Left ventricle myocardium inferior (tissue), 1 donor: ENCODE measurements at places on chromosomes 1 and 21. TPM values are rescaled to one million over a fixed set of nuclear protein-coding genes. Genes with fewer than 3 reads are reported as not detected.

DNA sequence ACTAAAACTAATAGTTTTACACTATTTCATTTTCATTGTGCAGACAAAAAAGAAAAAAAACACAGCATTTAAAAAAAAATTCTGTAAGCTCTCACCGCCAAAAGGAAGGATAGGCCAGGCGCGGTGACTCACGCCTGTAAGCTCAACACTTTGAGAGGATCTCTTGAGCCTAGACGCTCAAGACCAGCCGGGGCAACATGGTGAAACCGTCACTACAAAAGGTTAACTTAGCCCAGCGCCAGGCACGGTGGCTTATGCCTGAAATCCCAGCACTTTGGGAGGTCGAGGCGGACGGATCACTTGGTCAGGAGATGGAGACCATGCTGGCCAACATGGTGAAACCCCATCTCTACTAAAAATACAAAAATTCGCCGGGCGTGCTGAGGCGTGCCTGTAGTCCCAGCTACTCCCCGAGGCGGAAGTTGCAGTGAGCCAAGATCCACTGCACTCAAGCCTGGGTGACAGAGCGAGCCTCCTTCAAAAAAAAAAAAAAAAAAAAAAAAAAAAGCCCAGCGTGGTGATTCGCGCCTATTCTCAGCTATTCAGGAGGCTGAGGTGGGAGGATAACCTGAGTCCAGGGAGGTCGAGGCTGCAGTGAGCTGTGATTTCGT lies 14.3 kb upstream of the SPEN start:
- peak; percentile 42 for DNase-seq

- no peak for DNase-seq
Measured at GRCh38 chr1:218456444-218456843, 111.3 kb downstream of the TGFB2 start.

DNA sequence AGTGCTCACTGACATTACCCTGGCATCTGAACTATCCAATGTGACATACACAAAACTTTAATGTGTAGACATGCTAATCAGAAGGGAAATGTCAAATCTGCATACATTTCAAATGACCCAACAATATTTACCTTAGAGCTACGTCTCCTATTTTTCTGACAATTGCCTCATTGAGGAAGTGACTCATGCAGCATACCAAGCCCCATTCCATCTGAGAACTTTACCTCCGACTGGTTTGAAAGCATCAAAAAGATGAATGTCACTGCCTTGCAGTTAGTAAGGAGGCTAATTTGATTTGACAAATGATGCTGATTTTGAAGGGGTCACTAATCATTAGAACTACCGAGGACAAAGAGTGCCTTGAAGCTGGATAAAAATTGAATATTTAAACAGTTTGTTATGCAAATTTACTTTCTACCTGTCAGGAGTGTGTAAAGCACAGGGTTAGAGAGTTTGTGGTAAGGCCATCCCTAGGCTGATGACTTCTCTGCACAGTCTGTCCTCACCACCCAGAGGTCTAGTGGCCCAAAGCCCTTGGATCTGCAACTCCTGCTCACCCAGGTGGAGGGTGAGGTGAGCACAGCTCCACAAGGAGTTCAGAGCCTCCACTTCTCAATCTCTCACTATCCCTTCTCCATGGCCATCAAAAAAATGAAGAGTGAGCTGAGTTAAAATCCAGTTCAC lies 500.3 kb upstream of the C1orf87 start:
- DNase-seq: no peak

DNA sequence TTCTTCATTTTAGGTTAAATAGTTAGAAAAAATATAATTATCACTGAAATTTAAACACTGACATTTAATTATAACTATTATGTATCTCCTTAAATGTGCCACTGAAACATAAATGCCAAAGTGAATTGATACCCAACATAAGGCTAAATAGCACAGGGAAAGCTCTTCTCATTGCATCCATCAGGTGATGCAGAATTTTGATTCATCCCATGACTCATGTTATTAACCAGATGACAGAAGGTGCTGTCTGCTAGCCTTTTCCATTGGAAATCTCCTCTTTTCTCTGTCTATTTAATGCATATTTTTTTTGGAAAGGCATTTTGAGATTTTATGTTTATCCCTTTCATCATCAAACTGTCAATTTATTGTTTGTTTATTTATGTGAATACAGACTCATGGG lies 136.8 kb downstream of the KCNK2 start:
- no peak for DNase-seq

- DNase-seq: no peak
Measured at GRCh38 chr1:95286479-95286878, 52.5 kb downstream of the RWDD3 start.

GRCh38 chr1:97160818-97161217 lies 439.2 kb downstream of the PTBP2 start:
- no peak for DNase-seq

- no peak for DNase-seq
Measured at GRCh38 chr1:156337052-156337887, 822 bp downstream of the CCT3 start.

DNA sequence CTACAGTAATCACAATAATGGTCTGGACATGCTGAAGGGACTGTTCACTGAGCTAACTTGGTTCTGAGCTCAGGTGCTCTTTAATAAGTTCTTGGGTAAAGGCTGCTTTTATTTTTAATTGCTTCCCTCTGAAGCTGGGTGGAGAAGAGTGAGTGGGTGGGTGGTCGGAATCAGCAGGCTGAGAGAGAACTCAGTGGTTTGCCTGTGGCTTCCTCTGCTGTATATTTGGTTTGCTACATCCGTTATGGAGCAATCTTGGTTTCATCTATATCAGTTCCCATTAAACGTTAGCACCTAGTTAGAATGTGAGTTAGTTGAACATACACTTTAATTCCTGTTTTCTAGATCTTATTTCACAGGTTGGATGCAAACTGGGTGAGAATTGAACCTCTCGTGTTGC lies 23.3 kb downstream of the CNIH4 start:
- DNase-seq: no peak

- DNase-seq: no peak
Measured at GRCh38 chr1:209661071-209661470, 8.8 kb upstream of the LAMB3 start.

- no peak for DNase-seq
Measured at GRCh38 chr1:33944846-33945245, 81.0 kb downstream of the HMGB4 start.

- DNase-seq: peak; percentile 84
Measured at GRCh38 chr1:32205401-32206370, at the start of gene IQCC. TSS of gene IQCC (plus strand) at chr1:32205671. CDS start at chr1:32205682, 11 bp downstream.

GRCh38 chr1:91552091-91552490 lies 51.4 kb downstream of the CDC7 start:
- DNase-seq: no peak

- DNase-seq: no peak
Measured at GRCh38 chr1:201025571-201026002, 2.1 kb upstream of the KIF21B start.

DNA sequence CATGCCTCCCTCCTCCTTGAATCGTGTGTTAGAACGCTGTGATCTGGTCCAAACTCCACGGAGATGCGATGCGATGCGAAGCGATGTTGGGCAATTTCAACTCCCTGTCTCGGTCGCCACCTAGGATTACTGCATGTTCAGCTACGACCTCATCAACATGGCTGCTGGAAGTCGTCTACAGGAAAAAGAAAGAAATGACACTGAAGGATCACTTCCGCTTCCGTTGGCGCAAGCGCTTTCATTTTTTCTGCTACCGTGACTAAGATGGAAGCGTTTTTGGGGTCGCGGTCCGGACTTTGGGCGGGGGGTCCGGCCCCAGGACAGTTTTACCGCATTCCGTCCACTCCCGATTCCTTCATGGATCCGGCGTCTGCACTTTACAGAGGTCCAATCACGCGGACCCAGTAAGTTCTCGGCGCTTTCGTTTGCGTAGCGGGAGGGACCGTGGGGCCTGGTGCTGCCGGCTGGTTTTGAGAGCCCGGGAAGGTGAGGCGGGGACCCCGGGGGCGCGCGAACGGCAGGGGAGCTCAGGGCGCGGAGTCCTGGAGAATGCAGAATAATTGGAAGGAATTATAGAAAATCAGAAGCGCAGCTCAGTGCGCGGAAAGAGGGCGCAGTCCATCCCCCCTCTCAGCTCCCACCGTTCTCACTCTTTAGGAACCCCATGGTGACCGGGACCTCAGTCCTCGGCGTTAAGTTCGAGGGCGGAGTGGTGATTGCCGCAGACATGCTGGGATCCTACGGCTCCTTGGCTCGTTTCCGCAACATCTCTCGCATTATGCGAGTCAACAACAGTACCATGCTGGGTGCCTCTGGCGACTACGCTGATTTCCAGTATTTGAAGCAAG lies at the start of gene PSMB4:
Gene PSMB4 (plus strand): TSS at position 250 of the 848 bp plus-strand sequence. CDS start 15 bp downstream, at position 265.
- peak; percentile 78 for DNase-seq

DNA sequence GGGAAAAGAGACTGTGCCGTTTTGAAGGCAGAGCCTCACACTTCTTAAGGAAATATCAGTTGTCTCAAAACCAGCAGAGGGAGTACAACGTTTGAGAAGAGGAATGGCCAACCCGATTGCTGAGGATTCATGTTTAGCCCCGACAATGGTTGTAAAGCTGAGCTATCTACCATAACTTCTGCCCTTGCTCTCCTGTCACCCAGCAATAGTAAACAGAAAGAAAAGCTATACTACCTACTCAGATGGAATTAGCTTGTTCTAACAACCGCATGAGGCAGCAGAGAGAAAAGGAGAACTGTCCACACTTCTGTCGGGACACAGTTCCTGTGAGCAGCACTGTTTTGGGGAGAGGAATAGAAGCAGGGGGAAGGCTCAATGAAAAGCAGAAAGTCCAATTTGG lies 91.2 kb downstream of the SLC45A1 start:
- DNase-seq: no peak

DNA sequence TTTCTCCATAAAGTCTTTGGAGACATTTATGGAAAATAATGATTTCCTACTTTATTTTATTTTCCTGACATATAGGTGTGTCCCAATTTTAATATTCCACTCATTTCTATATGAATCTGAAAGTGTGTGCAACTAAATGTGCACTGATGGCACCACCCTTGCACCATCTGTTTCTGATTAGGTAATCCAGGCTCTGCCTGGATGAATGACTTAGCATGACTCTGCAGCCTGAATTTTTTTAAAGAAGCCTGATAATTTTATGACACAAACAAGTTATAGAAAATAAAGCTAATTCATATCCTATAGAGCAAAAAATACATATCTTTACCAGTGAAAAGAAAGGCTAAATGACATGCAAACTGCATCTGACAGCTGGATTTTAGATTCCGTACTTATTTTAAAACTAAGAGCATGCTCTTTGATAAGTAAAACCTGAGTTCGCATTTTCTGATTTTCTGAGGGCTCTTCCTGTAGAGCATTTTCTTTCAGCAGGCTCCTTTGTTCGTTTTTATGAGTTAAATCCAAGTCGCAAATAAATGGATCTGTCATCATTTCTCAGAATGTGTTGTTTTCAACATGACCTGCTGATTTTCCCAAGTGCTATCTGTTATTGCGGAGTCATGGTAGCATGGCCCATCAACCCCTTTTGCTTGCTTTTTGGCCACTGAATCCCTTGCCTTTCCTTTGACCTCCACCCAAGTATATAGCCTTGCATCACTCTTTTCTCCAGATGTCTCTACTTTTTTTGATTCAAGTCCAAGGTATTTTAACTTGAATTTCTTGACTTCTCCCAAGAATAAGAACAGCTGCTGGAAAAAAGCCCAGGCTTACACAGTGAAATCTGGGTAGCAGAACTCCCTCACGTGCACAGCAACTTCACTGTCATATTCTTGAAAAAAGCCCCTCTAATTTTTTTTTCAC lies 52.8 kb upstream of the LYPLAL1 start:
- DNase-seq: no peak

DNA sequence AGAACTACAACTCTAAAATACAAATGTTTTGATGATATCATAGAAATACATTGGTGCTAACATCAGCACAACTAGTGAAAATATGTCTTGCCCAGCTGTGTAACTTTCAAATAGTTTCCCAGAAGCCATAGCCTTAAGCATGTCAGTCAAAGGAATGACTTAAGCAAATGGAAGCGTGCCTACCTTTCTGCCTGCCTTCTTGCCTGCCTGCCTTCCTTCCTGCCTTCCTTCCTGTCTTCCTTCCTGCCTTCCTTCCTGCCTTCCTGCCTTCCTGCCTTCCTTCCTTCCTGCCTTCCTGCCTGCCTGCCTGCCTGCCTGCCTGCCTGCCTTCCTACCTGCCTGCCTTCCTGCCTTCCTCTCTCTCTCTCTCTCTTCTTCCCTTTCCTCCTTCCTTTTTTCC lies 104.0 kb downstream of the PBX1 start:
- no peak for DNase-seq

GRCh38 chr1:39892601-39893595 lies 8.8 kb downstream of the MYCL start:
- no peak for DNase-seq

DNA sequence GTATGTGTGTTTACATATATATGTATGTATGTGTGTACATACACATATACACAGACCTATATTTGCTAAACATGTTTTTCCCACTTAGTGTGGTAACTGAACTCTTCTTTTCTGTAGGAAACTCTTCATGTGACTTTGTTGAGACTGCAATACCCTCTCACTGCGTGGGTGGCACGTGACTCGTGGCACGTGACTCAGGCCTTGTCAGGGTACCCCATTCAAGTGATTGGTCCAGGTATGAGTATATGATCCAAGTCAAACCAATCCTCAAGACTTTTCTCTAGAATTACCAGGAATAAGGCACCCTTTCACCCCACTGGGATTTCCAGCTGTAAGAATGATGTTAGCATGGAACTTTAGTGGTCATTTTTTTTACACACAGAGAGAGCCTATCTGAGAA lies 149.2 kb upstream of the KCNK2 start:
- no peak for DNase-seq

DNA sequence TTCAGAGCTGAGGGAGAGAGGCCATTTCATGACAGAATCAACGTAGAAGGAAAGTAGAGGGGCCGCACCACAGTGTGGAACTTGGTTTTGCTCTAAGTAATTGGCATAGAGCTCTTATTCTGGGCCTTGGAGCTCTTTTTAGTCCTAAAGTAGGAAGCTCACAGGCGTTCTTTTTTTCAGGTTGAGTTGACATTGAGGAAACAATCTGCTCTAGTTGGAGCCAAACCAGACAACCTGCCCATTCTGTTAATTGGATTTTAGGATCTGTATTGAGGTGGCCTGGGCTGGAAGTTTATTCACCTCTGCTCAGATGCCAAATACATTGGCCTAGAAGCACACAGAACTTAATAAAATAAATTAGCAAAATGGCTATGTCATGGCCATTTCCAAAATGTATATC lies 1093.9 kb downstream of the ADGRL2 start:
- DNase-seq: no peak

Gene DDX59
- 11.9 TPM for total RNA-seq

Gene SPRR5
- total RNA-seq: not detected

Gene SAMD13
- 2.0 TPM for total RNA-seq

Gene KIF14
- 0.08 TPM for total RNA-seq

Gene LRRC39
- total RNA-seq: 166 TPM

Gene FAM163A
- total RNA-seq: 0.16 TPM

Gene TATDN3
- total RNA-seq: 23.5 TPM

Gene WNT4
- total RNA-seq: not detected

Gene RTCA
- total RNA-seq: 41.3 TPM

Gene CSF3R
- 3.8 TPM for total RNA-seq

Gene ZNF593OS
- not detected for total RNA-seq

Gene VPS45
- 54.4 TPM for total RNA-seq
